ENCODE measurements at places on chromosomes 2 and 18.

- no peak for DNase-seq
Observed at GRCh38 chr18:22632191-22632590, 214.5 kb upstream of the CTAGE1 start.

DNA sequence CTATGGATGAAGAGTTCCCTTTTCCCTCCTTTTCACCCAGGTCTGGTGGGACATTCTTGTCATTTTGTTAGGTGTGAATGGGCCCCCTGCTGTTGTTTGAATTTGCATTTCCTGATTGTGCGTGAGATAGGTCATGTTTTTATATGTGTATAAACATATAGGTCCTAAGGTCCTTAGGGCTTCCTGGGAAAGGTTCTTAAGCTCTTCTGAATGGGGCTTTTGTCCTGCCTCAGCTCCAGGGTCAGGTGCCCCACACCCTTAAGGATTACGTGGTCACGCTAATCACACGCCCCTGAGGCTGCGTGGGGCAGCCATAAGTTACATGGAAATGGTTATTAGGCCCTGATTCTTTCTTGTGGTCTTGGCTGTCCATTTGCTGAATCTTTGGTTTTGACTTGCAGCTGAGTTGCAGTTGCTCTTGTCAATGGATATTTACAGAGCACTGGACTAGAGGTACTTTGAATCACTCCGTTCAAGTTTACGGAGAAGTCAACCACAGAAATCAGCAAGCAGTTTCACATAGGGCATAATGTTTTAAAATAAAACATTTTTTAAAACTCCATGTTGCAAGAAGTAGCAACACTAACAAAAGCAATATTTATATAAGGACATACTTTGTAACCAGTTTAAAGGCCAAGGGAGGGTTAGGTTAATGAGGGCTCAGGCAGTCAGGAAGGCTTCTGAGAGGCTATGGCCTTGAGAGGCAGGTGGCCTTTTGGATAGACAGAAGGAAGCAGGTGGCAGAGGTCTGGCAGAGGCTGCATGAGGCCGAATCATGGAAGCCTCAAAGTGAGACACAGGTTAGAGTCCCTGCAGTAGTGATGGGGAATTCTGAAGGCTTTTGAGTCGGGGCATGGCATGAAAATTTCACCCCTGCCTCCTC is 24.2 kb downstream of the LIPG start:
- no peak for DNase-seq

DNA sequence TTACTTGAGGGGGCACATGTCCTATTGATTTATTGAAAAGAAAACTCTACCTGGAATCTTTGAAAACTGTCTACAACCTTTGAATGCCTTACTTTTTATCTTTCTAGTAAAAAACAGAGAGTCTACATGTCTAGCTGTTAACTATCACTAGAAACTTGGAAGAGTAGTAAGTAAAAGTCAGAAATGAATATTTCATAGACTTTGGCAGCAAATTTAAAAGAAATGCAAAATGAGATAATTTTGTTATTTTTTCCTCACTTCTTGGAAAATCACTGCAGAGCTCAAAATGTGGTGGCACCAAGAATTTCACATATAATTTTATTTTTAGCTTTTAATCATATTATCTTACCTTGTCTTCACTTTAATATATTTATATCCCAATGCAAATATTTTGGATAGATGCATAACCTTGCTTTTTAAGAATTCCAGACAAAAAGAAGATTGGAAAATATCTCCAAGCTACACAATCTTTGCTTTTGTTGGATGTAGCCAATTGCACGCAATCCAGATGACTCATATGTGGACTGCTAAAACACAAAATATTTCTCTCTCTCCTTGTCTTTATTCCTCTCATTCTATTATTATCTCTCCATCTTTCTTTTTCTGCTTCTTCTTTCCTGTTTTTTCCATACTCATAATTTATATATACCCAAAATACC is 92.2 kb upstream of the DSEL start:
- DNase-seq: no peak

- no peak for DNase-seq
Observed at GRCh38 chr2:89849731-89850130, 1158.3 kb downstream of the RPIA start.

DNA sequence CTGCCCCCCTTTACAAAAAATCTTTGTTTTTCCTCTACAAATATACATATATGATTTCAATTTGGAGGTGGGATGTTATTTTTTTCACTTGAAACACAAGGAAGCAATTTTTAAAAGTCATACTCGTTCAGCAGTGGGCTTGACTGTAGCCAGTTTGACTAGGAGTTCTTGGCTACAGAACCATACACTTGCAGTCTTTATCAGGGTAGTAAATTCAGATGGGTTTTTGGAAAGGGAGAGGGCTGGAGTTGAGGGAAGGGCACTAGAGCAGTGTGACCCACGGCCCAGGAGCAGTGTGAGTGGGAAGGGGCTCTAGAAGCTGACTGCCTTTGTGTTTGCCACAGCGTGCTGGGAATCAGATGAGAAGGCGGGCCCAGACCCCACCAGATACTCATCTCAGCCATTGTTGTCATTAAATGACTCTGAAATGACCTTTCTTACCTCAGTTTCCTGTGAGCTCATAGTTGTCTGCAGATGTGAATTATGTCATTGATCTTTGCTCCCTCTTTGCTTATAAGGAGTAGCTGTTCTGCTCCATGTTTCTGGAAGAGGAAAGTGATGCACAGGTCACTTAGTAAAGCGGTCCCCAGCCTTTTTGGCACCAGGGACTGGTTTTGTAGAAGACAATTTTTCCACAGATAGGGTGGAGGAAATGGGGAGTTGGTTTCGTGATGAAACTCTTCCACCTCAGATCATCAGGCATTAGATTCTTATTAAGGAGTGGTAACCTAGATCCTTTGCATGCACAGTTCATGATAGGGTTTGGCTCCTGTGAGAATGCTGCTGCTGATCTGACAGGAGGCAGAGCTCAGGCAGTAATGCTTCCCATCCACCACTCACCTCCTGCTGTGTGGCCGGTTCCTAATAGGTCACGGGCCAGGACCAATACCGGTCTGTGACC is 116.8 kb downstream of the SPTBN1 start:
- DNase-seq: no peak

DNA sequence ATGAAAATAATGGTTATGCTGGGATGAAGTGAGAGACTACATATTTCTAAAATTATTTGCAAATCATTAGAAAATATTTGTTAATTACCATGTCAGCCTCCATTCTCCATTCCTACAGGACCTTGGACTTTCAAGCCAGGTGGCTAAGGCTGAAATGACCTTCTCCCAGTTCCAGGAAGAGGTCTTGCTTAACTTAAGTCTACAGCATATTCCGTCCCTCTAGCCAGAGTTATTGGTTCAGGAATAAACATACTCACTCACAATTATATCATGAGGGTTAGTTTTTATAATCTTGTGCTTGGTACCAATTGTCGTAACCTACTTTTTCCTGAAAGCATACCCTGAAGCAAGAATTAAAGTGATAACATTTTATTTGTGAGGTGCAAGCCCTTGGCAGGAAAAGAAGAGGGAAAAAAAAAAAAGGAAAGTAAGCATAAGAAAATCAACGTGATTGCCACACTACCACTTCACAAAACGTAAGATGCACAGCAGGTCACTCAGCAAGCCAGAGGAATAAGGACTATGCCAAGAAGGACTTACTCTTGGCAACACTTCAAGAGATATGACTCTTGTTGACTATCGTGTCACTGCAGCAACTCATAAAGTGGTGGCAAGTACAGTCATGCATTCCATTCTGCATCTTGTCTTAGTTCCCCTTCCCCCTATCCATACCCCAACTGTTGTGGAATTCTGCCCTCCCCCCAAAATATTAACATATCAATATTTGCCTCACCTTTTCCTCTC is 479.1 kb downstream of the MBD2 start:
- peak; percentile 14 for DNase-seq

DNA sequence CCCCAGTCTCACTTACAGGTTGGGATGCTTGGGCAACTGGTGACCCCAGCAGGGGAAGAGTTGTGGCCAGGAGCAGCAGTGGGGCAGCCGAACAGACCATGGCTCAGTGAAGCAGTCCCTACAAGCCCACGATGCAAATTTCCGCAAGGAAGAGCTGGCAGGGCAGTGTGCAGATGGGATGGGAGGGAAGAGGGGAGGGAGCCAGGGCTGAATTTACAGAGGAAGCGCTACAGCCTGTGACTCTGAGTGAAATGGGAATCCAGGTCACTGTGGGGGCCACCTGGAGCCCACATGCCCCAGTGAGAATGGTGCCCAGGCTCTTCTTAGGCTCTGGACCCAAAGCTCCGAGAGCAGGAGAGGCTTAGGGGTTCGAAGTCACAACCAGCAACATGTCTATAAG is 27.0 kb upstream of the SELENOI start:
- DNase-seq: no peak

DNA sequence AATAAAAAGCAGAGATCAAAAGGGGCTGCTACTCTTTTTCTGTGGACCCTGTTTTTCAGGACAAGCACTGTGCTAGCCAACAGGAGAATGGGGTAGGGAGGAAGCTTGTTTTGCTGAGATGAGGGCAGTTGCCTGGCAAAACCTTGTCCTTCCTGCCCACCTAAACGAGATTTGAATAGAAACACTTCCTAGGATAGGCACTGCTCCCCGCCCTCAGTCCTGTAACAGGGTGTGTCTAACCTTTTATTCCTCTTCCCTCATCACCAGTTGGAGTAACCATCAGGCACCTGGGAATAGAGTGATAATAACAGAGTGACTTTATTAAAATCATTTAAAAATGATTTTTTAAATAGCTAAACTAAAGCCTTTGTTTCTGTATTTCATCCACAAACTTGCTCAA is 368.8 kb downstream of the LNPK start:
- no peak for DNase-seq

DNA sequence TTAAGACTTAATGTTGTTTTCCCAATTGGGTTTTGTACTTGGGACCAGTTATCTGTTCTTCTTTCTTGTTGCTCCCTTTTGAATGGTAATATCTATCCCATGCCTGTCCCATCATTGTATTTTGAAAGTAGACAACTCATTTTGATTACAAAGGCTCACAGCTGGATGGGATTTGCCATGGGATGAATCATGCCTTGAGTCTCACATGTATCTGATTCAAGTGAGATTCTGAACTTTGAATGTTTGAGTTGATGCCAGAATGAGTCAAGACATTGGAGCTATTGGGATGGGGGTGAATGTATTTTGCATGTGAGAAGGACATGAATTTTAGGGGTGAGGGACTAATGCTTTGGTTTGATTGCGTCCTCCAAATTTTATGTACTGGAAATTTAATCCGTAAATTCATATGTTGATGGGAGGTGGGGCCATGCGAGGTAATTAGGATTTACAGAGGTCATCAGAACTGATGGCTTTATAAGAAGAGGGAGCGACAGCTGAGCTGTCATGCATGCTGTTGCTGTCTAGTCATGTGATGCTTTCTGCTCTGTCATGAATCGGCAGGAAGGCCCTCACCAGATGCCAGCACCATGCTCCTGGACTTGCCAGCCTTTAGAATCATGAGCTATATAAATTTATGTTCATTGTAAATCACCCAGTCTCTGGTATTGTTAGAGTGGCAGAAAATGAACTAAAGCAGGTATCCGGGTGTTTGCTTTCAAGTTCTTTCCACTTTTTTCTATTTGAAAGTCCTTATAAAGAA is 741.3 kb upstream of the RAB6C start:
- DNase-seq: no peak

DNA sequence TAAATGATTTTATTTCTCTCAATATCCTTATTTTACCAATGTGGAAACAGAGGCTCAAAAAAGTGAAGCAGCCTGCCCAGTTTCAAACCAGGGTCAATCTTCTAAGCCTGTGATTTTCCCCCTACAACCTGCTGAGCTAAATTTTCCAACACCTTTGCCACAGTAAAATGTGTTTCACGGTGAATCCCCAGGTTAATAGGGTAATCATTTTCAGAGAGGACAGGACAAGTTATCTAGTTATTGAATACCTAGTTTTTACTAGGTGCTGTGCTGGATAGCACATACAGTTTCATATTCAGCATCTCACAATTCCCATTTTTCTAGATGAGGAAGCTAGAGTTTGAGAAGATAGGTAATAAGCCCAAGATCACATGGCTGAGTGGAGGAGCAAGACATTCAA is 236.6 kb downstream of the PTH2R start:
- no peak for DNase-seq

DNA sequence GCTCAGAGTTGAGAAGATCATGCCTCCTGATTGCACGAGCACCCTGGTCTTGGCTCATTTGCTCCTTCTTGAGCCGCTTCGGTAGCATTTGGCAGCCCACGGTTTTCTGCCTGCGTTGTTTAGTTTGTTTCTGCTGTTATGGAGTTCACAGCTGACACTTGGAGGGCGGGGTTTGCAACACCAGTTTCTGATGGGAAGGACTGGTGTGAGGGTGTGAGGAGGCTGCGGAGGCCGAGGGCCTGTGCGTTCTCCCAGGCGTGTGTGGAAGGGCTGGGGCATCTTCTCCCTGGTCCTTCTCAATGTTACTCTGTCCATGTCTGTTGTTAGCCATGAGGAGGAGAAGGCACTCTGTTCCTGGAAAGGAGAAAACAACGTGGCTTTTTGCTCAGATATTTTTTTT is 22.9 kb downstream of the NFATC1 start:
- no peak for DNase-seq

GRCh38 chr2:229254206-229254605 is 16.9 kb downstream of the PID1 start:
- DNase-seq: no peak

GRCh38 chr2:26245810-26246209 is 1.1 kb downstream of the HADHB start:
- no peak for DNase-seq

DNA sequence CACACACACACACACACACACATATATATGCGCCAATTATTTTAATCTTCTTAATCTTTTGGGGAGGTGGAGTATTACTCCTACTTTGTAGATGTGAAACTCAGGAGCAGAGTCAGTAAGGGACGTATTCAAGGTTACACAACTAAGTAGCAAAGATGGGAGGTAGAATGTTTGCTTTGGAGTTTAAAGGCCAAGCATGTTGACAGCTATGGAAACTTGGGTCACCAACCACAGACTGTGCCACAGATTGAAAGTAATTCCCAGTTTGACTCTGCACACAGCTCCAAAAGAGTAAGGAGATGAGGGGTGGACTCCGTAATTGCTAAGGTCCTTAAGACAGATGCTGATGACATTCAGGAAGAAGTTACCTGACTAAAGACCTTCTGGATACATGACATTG is 124.8 kb upstream of the ITGB6 start:
- DNase-seq: no peak

DNA sequence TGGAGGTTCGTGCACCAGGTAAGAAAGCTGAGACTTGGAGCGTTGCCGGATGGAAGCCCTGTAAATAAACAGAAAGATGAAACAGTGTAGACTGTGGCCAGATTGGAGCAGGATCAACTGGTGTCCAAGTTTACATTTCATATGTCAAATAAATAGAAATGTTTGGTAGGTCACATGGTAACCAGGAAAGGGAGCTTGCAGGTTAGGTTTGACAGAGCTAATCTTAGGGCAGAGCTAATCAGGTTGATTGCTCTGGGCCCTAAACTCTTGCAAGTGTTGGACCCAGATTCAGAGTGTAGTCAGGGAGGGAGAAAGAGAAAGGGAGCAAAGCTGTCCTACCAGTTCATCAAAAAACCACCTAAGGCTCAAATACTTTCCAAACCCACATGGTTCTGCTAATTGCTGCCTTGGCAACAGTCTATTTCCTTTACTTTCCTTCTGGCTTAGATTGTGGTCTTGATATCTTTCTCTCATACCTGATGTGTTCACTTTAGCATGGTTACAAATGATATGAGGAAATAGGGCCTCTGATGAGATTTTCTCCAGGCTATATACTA is 63.2 kb downstream of the G6PC2 start:
- DNase-seq: no peak
